ENCODE measurements at places on chromosomes 1 and 21.
A peak's percentile ranks its signal among the peaks of the same experiment; 100 is the strongest.

DNA sequence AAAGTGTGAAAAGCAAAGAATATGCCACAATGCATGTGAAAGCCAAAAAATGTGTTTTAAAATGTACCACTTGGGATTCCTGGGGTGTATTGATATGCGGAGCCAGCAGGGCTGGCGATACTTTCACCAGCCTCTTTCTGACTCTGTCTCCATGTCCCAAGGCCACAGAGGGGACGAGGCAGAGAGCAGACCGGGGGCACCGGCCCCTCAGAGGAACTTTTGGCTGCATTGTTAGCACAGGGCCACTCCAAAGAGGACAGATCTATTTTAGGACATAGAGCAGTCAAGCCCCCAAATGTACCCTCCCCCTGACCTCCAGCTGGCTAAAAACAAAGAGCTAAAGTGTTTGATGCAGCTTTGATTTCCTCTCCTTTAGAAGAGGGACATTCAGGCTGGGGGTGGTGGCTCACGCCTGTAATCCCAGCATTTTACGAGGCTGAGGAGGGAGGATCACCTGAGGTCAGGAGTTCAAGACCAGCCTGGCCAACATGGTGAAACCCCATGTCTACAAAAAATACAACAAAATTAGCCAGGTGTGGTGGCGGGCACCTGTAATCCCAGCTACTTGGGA is 25.6 kb upstream of the ZNF436 start:
- DNase-seq: no peak

GRCh38 chr1:247517795-247518612 is 18.2 kb downstream of the OR2C3 start:
- DNase-seq: no peak

DNA sequence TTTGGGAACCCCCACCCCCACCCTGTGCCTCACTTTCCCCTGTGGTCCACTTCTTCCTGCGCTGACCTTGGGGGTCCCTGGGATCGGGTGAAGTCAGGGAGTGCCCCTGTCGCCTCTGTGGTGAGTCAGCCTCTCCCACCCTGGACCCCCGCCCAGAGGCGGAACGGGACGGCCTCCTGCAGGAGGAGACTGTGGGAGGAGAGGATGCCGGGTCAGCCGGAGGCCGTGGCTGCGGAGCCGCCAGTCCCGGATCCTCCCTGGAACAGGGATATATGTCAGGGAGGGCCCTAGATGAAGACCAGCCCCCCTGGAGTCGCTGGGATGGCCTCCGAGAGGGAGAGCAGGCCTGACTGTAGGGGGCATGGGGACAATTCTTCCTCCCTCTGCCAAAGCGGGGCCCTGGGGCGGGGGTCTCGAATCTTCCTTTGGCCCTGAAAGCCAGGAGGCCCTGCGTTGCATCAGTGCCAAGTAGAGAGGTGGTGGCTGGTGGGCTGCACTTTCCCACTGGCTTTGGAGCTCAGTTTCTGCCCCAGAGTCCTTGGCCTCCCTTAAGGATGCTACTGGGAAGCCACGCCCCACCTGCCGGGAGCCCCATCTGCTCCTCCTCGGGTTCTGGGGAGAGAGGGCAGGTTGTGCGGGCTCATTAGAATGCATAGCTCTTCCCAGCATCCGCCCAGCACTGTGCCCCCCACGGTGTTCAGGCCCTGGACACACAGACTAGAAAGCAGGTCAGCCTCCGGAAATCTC is 930 bp downstream of the ARHGEF10L start:
- peak; percentile 23 for DNase-seq

DNA sequence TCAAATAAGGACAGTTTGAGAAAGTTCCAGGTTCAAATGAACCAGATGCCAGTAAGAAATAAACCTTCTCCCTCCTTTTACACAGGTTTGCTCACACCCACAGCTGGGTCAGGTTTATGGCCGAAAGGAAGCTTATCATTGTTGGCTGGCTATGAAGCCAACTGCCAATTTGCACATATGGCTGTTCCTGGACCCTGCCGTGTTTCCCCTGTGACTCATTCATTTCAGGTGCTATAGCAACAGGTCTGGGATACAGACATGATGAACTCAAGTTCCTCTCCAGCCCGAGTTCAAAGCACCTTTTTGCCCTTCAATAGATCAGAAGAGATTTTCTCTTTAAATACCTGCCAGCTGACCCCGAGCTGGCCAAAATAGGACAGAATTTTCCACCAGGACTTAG is 134.4 kb upstream of the SMYD2 start:
- no peak for DNase-seq

DNA sequence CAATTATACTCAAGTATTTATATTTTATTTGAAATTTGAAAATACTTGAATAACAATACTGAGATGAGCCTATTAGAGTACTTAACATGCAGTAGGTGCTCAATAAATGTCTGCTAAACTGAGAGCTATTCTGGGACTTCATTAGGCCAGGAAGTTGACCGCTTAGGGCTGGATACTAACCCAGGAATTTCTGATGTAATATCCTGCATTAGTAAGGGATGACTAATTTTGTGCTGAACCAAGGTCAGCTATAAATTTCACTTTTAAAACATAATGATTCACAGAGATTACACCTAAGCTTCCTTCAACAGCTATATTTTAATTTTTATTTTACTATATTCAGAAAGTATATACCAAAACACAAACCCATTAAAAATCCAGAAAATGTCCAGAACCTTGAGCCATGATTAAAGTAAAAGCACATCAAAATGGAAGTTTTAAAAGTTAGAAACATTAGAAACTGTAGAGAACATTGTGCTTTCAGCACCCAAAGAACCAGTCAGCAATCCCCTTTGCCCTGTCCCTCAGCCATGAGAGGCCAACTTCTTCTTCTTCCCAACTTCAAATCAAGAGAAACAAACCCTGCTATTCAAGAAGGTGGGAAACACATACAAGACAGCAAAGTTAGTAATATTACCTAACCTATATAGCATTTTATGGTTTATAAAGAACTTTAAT is 35.4 kb downstream of the WNT2B start:
- DNase-seq: no peak

DNA sequence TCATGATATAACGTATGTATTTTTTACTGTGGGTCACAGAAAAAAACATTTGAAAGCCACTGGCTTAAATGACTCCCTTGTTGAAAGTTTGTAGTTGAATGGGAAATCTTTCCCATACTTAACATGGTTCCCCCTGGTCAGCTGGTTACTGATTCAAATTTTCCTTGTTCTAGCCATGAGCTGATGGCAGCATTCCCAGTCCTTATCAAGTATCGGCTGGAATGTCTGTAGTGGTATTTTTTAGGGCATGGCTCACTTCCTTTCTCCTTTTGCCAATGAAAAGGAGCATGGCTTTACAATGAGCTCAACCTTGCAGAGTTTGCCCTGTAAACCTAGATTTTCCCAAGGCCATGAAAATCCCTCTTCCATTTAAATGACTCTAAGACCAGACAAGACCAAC is 55.7 kb downstream of the GIPC2 start:
- DNase-seq: no peak
